ENCODE measurements at places on chromosomes 7 and 10.

DNA sequence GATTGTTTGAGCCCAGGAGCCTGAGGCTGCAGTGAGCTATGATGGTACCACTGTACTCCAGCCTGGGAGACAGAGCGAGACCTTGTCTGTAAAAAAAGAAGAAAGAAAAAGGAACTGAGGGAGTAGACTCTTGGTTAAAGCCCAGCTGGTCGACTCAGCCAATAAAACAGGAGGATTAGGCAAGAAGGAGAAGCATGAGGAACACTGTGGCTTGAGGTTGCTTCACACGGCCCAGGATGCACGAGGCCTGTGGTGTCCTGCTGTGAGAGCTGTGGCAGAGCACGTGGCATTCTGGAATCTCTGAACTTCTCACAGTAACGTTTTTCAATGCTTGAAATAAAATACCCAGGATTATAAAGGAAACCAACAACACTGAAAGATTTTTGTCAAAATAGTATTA, 93.3 kb downstream of the CUL2 start:
- peak; percentile 57 for DNase-seq

GRCh38 chr7:44103923-44104859, at the start of gene AEBP1:
TSS of gene AEBP1 (plus strand) at chr7:44104345. CDS start at chr7:44104666, 321 bp downstream.
- peak; percentile 19 for DNase-seq

DNA sequence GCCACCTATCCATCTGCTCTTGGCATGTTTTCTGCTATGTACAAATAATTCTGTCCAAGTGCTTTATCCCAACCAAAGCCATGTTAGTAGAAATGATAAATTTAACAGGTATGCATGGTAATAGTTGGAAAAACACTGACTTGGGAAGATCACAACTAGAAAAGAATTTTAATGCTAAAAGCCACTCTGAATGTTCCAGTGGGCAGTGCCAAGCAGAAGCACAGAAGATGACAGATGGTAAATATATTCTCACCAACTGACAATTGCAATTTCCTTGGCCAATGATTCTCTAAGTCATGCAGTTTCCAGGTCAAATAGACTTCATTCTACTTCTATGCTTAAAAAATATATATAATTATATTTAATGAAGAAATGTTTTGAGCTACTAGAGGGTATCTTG, 83.6 kb upstream of the SEMA3C start:
- no peak for DNase-seq

DNA sequence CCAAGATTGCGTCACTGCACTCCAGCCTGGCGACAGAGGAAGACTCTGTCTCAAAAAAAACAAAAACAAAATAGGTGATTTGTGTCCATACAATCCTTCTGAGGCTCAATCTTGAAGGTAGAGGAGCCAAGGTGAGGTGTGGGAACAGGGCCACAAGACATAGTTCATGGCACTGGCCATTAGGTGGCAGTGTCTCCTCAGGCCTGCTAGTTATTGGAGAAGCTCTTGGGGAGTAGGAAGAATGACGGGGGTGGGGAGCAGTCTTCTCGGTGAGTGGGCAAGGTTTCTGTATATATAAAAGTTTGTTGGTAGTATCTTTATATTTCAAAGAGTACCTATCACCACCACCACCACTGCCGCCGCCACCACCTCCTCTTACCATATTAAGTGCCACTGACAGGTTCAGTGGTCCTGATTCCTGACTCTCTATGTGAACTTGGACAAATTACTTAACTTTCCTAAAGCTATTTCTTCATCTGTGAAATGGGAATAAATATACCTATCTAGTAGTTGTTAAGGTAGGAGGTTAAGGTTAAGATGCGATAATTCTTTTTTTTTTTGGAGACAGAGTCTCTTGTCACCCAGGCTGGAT, 24.0 kb downstream of the CCSER2 start:
- peak; percentile 59 for DNase-seq

DNA sequence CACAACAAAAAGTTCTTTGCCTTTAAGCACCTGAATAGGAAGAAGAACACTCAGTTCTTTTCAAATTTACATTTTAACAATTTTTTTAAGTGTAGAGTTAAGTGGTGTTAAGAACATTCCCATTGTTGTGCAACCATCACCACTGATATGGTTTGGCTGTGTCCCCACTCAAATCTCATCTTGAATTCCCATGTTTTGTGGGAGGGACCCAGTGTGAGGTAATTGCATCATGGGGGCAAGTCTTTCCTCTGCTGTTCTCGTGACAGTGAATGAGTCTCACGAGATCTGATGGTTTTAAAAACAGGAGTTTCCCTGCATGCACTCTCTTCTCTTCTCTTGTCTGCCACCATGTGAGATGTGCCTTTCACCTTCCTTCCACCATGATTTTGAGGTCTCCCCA, 155.7 kb downstream of the PLXNA4 start:
- no peak for DNase-seq

Measured in fibroblast of skin of right quadriceps (primary cell).